CD4-positive, alpha-beta T cell treated with Interleukin-21 for 1 hour (primary cell): ENCODE measurements at places on chromosomes 3 and 15.

DNA sequence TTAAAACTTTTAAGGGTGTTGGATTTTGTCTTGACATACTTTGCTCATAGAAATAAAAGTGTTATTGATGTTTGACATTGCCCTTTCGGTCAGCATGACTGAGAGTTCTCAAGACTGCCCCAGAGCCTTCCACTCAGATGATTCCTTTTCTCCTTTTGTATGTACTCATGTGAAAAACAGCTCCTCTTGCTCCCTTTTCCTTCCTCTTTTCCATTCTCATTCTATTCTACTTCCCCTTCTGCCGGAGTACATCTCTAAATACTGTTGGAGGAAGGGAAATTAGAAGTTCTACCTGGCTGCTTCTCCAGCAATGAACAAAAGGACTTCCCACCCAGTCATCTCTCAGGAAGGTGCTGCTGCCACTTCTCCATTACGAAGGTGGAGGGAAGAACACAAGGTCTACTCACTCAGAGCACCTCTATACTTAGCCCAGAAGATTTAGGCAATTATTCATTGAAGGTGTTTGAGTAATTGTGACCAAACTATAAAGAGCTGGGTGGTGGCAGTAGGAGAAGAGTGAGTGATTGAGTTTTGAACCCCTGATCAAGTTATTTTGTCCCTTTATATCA lies 163.8 kb upstream of the MBNL1 start:
- DNase-seq: no peak

DNA sequence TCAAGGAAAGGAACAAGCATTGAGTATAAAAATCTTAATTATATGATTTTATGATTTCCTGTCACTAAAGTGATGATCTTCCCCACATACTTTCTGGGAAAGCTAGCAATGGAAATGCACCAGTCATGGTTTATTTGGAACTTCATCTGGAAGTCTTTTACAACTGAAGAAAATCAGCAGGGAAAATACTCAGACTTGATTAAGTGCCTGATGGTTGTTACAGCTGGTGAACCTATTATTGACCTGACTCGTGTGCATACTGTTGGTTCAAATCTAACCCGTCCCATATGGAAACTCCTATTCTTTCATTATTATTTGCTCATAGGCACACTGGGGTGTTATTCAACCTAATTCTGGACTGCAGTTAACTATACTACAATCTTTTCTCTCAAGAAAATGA lies 701.8 kb upstream of the CCDC54 start:
- DNase-seq: no peak

DNA sequence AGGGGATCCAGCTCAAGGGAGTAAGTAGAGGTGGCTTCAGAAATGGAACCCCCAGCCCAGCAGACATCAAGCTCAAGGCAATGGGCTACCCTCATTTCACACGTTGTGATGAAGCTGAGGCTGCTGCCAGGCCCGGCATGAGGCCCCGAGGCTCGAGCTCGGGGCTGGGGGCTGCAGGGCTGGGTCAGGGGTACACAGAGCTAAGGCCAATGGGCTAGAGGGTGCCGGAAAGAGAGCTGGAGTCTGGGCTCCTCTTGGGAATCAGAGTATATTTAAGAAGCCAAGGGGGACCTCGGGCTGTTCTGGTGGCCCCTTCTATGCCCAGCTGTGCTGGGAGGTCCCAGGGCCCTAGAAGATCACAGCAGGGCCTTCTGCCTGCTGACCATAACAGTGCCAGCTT lies 7.4 kb downstream of the PRSS50 start:
- no peak for DNase-seq

GRCh38 chr15:74664028-74664616 lies 31.7 kb downstream of the EDC3 start:
- no peak for DNase-seq

DNA sequence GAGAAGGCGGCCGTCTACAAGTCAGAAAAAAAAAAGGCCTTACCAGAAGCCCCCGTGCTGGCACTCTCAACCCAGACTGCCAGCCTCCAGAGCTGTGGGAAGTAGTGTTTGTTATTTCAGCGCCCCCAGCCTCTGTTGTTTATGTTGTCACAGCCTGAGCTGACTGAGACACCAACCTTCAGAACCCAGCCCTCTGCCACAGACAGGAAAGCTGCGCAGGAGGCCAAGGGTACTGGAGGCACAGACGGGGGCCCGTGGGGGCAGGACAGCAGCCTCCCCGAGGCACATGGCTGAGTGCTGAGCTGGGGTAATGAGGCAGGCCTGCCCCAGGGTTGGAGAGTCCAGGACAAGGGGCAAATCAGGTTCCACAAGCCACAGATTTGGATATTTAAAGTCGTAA lies 33.7 kb downstream of the HCN4 start:
- no peak for DNase-seq

- no peak for DNase-seq
Measured at GRCh38 chr15:42577514-42578031, 2.2 kb downstream of the STARD9 start.

- DNase-seq: no peak
Measured at GRCh38 chr3:191262650-191263049, 63.6 kb downstream of the OSTN start.

- no peak for DNase-seq
Measured at GRCh38 chr3:123660900-123661299, 76.0 kb upstream of the HACD2 start.

DNA sequence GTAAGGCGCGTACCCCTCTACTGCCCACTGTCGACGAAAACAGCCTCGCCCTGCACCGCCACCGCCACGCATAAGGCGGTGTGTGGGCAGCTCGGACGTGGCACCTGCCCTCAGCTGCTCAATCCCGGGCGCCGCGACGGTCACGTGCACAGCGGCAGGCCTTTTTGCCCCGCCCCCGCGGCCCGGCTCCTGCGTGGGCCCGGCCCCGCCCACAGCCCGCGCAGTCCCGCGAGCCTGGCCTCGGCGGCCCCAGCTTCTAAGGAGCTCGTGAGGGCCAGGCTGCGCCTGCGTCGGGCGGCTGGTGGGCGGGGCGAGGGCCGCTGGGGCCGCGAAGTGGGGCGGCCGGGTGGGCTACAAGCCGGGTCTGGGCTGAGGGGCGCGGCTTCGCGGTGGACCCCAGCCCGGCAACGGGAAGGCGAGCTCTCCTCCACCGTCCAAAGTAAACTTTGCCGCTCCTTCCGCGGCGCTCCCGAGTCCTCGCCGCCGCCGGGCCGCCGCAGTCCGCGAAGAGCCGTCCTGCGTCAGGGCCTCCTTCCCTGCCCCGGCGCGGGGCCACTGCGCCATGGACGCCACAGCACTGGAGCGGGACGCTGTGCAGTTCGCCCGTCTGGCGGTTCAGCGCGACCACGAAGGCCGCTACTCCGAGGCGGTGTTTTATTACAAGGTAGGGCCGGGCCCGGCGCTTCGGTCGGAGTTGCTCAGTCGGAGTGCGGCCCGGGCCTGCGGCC lies at the start of gene CAPN7:
TSS of gene CAPN7 (plus strand) at position 313 of the 728 bp plus-strand sequence. CDS start at position 563, 250 bp downstream.
- DNase-seq: peak; percentile 96

DNA sequence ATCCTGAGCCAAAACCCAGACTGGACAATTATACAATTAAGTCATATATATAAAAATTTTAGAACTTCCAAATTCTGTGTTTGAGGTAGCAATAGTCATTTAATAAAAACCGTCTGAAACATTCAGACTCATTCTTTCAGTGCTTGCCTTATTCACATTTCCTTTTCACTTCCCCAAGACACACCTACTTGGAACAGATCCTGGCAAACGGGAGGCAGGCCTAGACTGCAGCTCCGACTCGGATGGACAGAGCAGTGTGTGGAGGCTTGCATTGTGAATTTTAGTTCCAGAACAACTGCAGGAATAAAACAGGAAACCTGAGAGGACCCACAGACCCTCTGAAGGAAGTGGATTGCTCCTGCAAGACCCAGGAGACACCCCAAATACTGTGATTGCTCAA lies 341.4 kb downstream of the CNTN3 start:
- no peak for DNase-seq

GRCh38 chr3:177607589-177607988 lies 410.3 kb upstream of the TBL1XR1 start:
- no peak for DNase-seq

DNA sequence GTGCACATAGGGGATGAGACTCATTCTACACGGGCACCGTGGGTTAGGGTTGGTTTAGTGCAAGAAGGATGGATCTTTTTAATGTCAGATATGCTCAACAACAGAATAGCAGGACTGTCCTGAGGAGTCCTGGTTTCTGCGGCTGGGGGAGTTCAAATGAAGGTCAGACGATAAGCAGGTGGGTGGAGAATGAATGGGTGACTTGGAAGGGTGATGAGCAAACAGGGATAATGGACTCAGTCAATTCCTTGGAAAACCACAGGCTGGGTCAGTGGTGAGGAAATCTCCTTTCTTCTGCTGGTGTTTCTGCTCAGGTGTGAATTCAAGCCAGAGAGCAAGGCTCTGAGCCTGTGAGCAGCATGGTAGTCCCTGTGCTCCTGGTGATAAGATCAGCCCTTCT lies 59.9 kb downstream of the MESD start:
- DNase-seq: no peak

DNA sequence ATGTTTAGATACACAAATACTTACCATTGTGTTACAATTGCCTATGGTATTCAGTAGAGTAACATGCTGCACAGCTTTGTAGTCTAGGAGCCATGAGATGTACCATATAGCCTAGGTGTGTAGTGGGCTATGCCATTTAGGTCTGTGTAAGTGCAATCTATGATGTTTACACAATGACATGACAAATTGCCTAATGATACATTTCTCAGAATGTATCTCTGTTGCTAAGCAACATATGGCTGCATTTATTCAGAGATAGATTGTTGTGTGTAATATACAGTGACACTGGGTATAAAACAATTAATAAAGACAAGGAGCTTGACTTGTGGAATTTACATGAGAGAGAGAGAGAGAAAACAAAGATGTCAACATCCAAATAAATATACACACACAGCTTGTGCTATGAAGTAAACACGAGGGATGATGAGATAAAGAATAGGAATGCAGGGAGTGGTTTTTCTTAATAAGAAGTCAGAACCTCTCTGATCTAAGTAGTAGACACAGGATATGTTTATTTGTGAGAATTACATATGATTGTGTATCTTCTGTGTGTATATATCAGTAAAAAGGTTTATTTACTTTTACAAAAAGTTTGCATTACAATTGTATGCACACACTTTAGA lies 110.0 kb downstream of the KCNAB1 start:
- DNase-seq: no peak

DNA sequence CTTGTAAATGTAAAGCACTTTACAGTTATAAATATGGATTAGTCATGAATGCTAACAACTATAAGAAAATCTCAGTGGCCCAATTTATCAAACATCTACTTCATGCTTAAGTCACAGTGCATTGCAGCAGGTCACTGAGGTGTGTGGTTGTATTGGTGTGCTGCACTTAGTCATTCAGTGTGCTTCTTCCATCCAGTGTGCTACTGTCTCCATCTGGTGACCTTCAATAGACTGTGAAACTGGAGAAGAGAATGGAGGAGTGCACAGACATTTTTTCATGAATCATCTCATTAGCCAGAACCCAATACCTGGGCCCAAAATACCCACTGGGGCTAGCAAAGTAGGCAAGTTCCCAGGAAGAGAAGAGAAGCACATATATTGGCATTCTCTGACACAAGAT lies 199.6 kb downstream of the SHOX2 start:
- no peak for DNase-seq

- no peak for DNase-seq
Measured at GRCh38 chr3:14488286-14489041, 51.7 kb downstream of the GRIP2 start.

DNA sequence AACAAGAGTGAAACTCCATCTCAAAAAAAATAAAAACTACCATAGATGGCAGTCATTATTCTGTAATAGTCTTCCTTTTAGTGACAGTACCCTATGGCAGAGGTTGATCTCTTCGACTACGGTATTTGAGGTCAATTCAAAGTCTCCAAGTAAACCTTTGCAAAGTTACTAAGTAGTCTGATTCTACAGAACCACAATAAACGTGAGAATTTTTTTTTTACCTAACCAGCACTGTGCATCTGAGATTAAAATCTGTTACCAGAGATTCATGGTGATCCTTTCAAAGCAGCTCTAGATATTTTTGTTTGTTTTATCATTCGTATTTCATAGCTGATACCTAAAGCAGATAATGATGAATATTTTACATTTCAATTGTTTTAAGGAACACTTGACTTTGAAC lies 86.6 kb upstream of the CHD2 start:
- peak; percentile 75 for DNase-seq

GRCh38 chr3:133376810-133377209 lies 23.0 kb upstream of the BFSP2 start:
- no peak for DNase-seq

GRCh38 chr3:4493941-4494894 lies 1.1 kb downstream of the ITPR1 start:
- no peak for DNase-seq

DNA sequence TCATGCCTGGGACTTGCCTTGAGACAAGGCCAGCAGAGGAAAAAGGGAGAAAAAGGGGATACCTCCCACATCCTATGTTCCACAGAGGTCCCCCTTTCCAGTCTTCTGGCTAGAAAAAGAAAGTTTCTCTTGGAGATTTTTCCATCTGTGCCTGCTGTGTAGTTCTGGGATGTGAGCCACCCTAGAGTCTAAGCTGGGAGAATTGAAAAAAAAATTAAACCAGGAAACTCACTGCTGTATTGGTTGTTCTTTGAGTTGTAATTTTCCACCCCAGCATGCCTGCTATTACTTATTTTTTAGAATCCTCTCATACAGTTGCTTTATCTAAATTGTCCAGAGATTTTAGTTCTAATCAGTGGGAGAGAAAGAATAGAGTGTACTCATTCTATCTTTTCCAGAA lies 68.4 kb downstream of the SV2B start:
- DNase-seq: no peak

DNA sequence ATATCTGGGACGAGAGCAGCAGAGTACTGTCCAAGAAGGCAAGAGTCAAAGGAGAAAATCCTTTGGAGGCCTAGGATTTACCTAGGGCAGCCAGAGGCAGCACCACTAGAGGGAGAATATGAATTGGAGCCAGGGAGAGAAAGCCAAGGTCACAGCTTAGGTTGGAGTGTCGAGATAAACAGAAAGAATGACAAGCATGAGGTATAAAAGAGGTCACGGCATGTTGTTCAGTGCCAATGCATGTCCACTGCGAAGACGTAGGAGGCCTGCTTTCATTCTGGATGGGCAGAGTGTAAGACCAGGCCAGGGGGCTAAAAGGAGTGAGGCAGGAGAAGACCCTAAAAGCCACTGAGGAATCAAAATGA lies 47.2 kb downstream of the THBS1 start:
- no peak for DNase-seq

GRCh38 chr3:58656631-58657030 lies 9.9 kb downstream of the FAM3D start:
- no peak for DNase-seq

GRCh38 chr15:57835119-57835518 lies 128.6 kb downstream of the POLR2M start:
- DNase-seq: no peak

GRCh38 chr3:70519026-70519425 lies 206.6 kb upstream of the MDFIC2 start:
- DNase-seq: no peak

DNA sequence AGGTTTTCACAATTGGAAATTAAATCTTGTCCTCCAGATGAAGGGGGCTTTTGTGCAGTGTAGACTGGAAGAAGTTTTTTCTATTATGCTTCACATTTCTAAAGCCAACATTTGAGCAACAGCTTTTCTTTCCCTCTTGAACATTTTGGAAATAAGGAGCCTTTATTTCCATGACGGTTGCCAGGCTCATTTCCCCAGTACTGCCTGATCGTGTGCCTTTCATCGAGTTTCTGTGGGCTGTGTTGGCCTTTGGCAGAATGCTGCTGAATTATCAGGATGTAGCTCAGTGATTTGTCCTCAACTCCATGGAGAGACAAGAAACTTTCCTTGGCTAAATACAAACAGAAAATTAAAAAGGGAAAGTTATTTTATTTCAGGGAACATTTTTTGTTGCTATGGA lies 314.8 kb upstream of the LRRC3B start:
- no peak for DNase-seq
